ENCODE measurements at places on chromosomes 4 and X. TPM values are rescaled to one million over a fixed set of nuclear protein-coding genes. Genes with fewer than 3 reads are reported as not detected.

Gene STK32B
- 38.5 TPM for total RNA-seq

Gene JCHAIN
- total RNA-seq = not detected

Gene OPRPN
- not detected for total RNA-seq

Gene MAGEB2
- not detected for total RNA-seq

Gene ARX
- total RNA-seq = 14.4 TPM
